ENCODE measurements at places on chromosomes 4 and X.

DNA sequence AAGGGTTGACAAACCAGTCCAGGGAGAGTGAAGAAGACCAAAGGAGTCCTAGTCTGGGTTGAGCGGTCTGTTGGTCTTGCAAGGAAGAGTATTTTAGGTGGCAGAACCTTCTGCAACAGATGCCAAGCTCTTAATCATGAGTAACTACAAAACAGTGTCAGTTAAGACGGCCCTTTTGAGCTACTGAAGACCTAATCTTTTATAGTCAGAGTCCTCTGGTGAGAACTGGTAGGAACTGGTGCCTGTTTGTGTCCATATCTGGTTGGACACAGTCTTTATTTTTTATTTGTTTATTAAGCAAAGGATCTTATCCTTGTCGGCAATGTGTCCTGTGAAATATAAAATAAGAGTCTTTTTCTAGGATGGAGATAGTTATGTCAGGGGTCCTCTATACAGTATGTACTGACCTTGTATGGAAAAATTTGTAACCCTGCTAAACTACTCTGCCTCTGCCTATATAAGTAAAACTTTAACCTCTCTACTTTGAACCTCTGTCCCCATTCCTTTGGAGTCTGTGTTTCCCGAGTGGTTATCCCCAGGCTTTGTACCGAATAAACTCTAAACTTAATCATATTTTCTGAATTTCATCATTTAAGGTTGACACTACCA, 47.1 kb downstream of the FAM13A start:
- DNase-seq: no peak

GRCh38 chr4:113497154-113497884, 264.2 kb downstream of the CAMK2D start:
- DNase-seq: no peak

- no peak for DNase-seq
Observed at GRCh38 chr4:124386163-124386562, 326.4 kb downstream of the ANKRD50 start.

- DNase-seq: no peak
Observed at GRCh38 chr4:27921231-27921630, 1060.6 kb downstream of the STIM2 start.

DNA sequence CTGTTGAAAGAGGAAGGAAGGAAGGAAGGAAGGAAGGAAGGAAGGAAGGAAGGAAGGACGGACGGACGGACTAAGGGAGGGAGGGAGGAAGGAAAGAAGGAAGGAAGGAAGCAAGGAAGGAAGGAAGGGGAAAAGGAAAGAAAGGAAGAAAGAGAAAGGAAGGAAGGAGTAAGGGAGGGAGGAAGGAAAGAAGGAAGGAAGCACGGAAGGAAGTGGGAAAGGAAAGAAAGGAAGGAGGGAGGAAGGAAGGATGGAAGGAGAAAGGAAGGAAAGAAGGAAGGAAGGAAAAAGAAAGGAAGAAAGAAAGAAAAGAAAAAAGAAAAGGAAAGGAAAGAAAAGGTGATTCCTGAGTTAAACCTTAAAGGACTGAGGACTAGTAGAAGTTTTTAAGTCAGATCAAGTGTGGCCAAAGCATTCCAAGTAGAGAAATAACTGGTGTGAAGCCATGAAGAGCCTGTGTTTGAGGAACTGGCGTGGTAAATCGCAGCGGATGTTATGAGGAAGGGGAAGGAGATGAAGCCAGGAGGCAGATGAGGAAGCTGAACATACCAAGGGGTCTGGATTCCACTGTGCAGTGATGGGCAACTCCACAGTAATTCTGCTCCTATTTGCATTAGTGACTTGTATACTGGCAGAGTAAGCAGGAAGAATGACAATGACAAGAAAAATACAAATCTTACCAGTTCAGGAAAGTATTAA, 163.5 kb downstream of the MGST2 start:
- DNase-seq: no peak

DNA sequence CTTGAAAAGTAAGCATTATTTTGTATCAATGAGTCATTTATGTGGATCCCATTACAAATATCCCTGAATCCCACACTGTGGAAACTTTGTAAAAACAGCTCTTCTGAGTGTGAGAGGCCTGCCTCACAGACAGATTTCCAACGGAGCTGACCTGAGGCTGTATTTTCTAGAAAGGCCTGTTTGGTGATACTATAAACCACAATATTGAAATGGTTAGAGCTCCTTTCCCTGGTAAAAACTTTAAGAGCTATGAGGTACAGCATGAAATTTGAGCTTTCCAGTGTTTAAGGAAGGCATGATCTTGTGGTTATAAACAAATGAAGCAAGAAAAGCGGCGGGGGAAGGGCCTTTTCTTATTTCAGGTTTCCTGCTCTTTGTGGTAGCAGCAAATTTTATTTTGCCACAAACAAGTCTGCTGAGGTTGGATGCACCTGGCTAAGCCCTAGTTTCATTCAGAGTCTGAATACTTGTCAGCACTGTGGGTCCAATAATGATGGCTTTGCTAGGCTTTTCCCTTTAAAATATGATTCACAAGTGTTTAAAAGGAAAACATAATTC, 86.8 kb upstream of the ETNPPL start:
- DNase-seq: no peak

- no peak for DNase-seq
Observed at GRCh38 chrX:30665471-30665870, 12.2 kb downstream of the GK start.

- DNase-seq: no peak
Observed at GRCh38 chr4:143437937-143438336, 75.6 kb upstream of the SMARCA5 start.

DNA sequence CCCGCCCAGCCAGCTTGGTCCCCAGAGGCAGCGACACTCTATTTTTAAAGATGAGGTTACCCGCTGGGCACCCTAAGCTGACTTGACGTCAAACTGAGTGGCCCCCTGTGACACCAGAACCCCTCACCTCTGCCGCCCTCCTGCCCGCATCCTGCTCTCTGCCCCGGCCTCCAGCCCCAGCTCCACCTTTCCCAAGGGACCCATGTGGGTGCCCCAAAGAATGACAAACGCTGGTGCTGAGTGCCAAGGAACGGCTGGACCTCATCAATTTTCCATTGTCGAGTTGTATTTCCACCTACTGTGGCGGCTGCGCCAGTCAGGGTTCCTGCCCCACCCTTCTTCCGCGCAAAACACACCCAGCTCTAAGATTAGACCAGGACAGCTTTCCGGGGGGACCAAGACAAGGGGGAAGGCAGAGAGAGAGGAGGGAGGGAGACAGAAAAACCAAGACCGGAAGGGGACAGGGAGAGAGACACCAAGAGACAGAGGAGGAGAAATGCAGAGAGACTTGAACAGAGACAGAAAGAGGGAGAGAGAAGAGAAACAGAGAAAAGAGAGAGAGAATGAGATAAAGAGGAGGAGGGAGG, 2.0 kb downstream of the PRKX start:
- no peak for DNase-seq

GRCh38 chr4:87046121-87046551, 111.3 kb downstream of the AFF1 start:
- no peak for DNase-seq

Measured in DMS79 (cell line).